MCF 10A (cell line): ENCODE measurements at places on chromosomes 3 and 15. TPM values are rescaled to one million over a fixed set of nuclear protein-coding genes. Genes with fewer than 3 reads are reported as not detected.

- DNase-seq, result no peak
- no peak overlapping the region for H3K4me3 ChIP-seq
- no peaks in the 10 kb centered on the region for H3K27me3 ChIP-seq
- H3K27ac ChIP-seq, result no peak overlapping the region
Measured at GRCh38 chr3:179438841-179439240, 12.4 kb downstream of the GNB4 start.

DNA sequence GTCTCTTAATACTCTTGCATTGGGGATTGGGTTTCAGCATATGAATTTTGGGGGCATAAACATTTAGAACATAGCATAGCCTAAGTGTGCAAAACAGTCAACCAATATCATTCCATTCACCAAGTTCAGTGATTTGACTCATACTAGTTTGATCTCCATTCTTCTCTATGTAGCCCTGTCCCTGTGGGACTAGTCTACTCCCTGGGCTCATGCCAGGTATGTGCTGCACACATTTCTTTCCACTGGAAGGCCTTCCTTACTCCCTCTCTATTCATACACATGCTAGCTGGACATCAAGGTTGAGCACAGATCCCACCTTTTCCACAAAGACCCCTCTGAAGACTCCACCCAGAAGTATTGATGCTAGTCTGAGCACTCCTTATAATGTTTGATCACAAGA lies 5.1 kb downstream of the ZDHHC23 start:
- DNase-seq, result no peak
- H3K36me3 ChIP-seq, result peaks cover 6% of the 10 kb centered on the region
- no peak overlapping the region for H3K27ac ChIP-seq
- no peak overlapping the region for H3K4me3 ChIP-seq
- H3K4me1 ChIP-seq, result peaks cover 7% of the 10 kb centered on the region
- H3K27me3 ChIP-seq, result no peaks in the 10 kb centered on the region

- DNase-seq, result no peak
- no peaks in the 10 kb centered on the region for H3K27me3 ChIP-seq
- H3K27ac ChIP-seq, result no peak overlapping the region
- no peak overlapping the region for H3K4me3 ChIP-seq
Measured at GRCh38 chr15:63560741-63561448, 36.3 kb upstream of the FBXL22 start.

DNA sequence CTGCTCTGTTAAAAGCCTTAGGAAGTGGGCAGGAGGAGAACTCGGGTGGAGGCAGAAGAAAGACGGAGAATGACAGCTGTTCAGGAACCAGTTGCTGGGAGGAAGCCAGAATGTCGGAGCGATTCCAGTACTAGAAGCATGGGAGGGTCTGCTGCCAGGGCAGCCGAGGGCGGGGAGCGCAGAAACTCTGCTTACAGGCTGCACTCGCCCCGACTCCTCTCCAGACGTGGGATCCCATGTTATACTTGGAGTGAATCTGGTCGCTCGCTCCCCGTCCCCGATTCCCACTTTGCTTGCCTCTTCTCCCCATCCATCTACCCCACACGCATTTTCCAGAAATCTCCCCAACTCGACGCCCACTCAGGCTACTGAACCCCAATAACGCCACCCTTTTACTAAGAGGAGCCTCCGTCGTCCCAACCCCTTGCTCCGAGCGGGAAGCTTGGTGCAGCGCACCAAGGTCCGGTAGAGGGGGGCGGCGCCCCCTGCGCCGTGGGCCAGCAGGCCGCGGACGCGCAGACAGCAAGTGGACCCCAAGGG lies 665 bp downstream of the GATM start:
- no peak overlapping the region for H3K27ac ChIP-seq
- H3K27me3 ChIP-seq, result peaks cover 34% of the 10 kb centered on the region
- no peak for DNase-seq
- H3K36me3 ChIP-seq, result no peaks in the 10 kb centered on the region
- H3K4me3 ChIP-seq, result peak overlapping the region; percentile 84

The KBTBD12 gene
- total RNA-seq, result not detected in 2 replicates
